ENCODE measurements at places on chromosomes 2 and 18.

DNA sequence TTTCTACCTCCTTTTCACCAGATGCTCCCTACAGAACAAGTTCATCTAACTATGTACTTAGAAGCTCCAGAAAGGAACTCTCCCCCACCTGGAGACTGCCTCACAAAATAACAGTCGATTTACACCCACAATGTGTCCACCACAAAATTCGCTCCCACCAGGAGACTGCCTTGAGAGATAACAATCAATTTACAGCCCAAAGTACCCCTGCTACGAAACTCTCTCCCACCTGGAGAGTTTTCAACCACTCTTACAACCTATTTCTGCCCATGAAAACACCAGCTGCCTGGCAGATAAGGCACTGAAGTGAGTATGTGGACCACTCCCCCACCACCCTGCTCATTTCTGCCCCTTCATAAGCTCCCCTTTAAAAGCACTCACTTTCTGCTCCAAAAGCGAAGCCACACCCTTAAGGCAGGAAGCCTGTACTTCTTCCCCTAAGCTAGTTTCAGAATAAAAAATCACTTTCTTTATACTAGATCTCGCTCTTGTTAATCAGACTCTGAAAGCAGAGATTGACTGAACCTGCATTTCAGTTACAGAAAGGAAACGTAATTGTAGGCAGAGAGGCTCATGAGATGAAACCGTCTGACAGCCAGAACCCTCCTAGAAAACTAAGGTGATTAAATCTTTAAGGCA is 94.4 kb upstream of the RBBP8 start:
- no peak for DNase-seq

- DNase-seq: no peak
Measured at GRCh38 chr2:1053786-1054185, 103.1 kb downstream of the SNTG2 start.

DNA sequence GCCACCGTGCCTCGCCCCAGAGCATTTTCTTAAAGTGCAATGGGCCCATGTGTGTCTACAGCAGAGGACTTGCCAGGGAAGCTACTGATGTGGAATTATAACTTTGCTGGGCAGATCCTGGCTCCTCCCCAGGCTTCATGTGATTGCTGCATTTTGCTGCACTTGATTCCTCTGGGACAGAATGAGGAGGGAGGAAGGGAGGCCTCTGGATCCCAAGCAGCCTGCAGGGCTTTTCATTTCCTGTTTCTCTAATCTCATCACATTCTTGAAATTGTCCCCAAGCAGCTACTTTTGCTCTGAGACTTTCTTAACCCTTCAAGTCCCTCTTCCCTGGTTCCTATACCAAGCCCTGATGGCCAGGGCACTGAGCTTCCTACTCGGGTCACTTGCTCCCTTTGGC is 134.4 kb upstream of the SEC11C start:
- DNase-seq: no peak

DNA sequence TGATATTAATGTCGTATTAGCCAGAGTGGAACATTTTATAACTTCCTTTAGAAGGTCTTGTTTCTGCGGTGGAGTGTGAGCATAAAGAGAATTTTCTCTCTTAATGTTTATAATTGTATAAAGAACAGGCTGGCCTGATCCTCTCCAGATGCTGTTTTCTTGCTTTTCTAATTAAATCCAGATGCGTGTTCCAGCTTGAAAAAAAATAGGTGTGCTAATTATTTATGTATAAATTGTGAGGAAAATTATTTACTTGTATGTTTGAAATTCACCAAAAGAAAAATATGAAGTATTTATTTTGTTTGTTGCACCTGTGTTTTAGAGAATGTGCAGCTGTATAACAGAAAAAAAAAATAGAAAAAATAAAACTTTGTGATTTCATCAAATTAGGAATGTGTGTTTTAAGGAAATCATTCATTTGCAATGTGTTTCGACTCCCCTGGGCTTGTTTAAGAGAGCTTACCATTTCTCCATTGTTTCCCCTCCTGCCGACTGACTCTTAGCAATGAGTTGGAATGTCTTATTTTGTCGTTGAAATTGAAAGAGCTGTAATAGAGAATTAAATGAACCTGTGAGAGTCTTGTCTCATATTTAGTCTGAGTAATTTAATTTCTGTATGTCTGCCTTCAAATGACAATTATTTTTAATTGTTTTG is 220.1 kb upstream of the NXPH2 start:
- no peak for DNase-seq

- no peak for DNase-seq
Measured at GRCh38 chr2:73987948-73988700, 3.4 kb downstream of the TET3 start.

DNA sequence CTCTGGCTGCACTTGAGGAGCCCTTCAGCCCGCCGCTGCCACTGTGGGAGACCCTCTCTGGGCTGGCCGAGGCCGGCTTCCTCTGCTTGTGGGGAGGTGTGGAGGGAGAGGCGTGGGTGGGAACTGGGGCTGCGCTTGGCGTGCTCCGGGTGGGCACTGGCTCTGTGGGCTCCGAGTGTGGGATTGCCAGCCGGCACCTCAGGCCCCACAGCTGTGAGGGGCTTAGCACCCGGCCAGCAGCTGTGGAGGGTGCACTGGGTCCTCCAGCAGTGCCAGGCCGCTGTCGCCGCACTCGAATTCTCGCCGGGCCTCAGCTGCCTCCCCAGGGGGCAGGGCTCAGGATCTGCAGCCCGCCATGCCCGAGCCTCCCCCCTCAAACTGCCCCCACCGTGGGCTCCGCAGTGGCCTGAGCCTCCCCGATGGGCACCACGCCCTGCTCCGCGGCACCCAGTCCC is 808.0 kb upstream of the SOX11 start:
- no peak for DNase-seq
